HTR-8/SVneo (cell line): ENCODE measurements at places on chromosomes 1 and 21.
A peak's percentile ranks its signal among the peaks of the same experiment; 100 is the strongest.

- no peak for DNase-seq
These were observed 22.2 kb downstream of the SLC26A9 start for GRCh38 chr1:205920861-205921569.

- DNase-seq, result no peak
These were observed 1242.1 kb downstream of the PLA2G4A start for GRCh38 chr1:188070848-188071247.

DNA sequence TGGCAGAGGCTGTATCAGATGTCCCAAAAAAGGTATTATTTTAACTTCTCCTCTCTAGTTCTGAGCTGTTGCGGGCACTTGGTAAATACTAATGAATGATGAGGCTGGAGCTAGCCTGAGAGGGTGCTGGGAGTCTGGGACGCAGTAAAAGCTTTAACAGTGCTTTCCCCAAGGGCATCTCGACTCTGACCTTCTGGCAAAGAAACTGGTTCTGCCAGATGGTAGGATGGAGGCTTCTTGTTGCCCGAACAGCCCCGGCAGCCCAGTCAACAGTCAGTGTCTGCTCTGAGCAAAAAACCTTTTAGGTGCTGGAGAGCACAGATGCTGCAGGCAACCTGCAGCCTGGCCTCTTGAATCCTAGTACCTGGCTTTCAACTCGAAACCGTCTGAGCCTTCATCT is 2.5 kb upstream of the PNRC2 start:
- no peak for DNase-seq

DNA sequence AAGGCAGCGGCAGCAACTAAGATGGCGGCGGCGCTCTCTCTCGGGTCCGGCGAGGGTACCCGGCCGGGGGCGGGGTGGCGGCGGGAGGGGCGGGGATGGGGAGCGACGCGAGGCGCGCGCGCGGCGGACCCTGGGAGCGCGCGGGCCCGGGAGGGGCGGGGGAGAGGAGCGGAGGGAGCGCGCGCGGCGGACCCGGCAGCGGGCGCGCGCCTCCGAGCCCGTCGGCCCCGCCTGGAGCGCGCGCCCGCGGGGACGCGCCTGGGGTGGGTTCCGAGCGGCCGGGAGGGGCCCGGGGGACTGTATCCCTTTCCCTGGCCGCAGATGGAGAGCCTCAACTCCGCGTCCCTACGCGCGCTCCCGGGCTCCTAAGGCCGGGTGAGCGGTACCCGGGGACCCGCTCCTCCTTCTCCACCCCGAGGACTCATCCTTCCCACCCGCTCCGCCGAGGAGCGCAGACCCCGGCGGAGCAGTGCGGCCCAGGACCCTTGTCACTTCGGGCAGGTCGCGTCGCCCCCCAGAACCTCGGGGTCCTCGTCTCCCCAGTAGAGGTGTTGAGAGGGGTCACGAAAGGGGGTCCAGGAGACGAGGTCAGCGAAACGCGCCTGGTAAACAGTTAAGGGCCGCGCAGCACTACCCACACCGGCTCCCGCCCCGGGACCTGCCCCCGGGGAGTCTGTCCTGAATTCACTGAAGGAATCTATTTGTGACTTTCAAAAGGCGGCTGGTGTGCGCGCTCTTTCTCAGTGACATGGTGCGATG is at the start of gene CLSTN1:
Gene CLSTN1 (minus strand): TSS at position 23 of the 759 bp plus-strand sequence. CDS start 232 bp downstream, outside the sequence.
- peak; percentile 80 for DNase-seq

GRCh38 chr21:15592271-15592860 is 137.4 kb upstream of the USP25 start:
- DNase-seq, result peak; percentile 15

GRCh38 chr1:169741666-169742394 is 8.0 kb upstream of the SELE start:
- DNase-seq, result peak; percentile 31

DNA sequence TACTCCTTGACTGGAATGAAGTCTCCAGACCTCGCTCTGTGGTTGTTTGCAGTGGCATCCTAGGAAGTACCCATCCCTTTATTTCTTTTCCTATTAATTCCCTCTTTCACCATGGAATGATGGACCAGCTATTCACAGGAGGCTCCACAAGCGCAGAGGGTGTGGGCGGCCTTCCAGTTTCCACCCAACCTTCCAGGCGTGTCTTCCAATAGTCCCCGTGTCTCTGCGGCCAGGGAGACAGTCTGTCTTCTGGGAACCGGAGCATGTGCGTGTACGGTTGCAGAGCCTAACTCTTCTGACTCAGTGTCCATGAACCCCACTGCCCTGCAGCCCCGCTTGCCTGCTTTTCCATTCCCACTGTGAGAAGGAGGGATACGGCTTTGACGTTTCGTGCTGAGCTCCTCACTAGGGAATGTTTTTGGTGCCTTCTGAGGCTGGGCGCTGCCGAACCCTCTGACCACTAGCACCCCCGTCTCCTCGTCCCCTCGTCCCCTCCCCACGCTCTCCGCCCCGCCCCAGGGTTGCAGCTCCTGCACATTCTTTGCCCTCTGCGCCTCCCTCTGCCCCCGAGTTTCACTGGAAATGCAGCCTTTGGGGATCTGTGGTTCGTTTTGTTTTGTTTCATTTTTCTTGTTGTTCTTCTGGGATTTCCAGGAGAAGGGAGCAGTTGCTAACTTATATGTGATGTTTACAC is 26.3 kb upstream of the FAM3B start:
- DNase-seq, result no peak

GRCh38 chr1:182244451-182244850 is 147.1 kb downstream of the GLUL start:
- DNase-seq, result no peak

DNA sequence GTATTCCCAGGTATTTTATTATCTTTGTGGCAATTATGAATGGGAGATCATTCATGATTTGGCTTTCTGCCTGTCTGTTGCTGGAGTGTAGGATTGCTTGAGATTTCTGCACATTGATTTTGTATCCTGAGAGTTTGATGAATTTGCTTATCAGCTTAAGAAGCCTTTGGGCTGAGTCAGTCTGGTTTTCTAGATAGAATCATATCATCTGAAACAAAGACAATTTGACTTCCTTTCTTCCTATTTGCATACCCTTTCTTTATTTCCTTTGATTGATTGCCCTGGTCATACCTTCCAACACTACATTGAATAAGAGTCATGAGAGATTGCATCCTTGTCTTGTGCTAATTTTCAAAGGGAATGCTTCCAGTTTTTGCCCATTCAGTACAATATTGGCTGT is 8.0 kb downstream of the OR2L3 start:
- no peak for DNase-seq

DNA sequence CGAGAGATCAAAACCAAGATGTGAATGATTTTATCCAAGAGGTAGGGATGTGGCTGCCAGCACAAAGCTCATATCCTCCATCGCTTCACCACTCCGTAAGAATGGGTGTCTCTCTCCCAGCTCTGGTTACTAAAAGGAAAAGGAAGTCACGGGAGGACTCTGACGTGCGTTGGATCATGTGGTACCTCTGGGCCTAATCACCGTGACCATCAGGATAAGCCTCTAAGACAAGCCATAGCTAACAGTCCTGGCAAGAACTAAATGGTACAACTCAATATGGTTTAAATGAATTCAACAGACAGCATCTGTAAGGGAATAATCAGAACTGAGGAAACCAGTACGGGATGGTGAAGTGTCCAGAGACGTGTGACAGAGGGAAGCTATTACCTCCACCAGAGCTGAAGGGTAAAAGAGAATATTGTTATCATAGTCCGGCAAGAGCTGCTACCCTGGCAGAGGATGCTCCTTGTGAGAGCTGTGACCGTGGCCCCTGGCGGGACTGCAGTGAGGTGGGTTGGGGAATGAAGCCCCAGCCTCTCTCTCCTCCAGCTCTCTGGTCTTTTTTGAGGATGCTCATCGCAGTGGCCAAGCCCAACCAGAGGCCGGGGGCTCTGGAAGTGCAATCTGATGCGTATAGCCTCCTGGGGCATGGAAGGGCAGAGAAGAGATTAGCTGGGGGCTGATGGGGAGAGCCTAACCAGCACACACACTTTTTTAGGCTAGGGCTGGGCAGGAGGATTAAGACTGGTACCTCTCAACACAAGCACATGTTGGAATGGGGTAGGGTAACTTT is 54.2 kb downstream of the KIAA1614 start:
- DNase-seq, result no peak
